Urinary bladder (tissue), 4 donors: ENCODE measurements at places on chromosomes 7 and 10.

DNA sequence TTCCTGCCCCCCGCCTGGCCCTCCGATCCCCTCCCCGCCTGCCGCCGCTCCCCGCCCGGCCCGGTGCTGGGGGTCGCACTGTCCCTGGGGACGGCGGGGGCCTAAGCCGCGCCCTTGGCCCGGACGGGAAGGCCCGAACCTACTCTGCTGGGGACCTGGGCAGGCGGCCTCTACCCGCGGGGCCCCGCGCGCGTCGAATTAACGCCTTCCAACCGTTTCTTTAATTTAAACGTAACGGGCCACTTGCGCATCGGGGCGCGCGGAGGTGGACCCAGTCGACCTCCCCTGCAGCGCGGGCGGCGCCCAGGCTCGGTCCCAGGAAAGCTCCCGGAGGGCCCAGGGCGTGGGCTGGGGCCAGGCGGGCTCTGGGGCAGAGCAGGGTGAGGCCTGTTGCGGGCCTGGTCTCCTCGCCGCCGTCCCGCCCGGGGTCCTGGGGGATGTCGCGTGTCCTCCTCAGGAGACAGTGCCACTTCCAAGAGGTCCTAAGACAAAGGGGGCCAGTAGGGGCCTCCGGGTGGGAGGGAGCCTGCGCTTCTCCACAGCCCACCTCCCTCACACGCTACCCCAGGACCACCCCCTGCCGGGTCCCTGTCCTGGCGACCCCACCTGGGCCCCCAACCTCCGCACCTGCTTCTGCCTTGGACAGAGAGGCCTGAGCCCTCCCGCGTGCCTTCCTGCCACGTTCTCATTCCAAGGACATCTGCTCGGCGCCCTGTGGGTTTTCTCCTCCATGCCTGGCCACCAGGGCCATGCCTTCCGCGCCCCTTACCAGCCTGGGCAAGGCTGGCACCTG is 658 bp upstream of the PTPRN2 start:
- DNase-seq: no peak

GRCh38 chr7:38316733-38317360 is 43.4 kb upstream of the TARP start:
- no peak for DNase-seq

DNA sequence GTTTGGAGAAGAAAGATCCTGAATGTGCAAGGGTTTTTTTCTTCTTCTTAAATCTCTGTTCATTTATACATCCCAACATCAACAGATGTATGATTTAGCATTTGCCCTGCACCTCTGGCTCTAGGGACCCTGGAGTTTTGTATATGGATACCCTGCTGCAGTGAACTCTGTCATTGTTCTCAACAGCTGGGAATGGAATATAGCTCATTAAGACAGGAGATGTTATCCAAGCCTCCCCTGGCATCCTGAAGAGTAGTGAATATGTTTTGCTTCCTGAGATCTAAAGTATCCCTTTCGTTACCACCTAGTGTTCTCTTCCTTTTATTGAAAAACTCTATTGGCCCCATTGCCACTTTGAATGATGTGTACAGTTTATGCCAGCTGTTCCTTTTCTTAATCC is 275.9 kb downstream of the EXOC4 start:
- no peak for DNase-seq

DNA sequence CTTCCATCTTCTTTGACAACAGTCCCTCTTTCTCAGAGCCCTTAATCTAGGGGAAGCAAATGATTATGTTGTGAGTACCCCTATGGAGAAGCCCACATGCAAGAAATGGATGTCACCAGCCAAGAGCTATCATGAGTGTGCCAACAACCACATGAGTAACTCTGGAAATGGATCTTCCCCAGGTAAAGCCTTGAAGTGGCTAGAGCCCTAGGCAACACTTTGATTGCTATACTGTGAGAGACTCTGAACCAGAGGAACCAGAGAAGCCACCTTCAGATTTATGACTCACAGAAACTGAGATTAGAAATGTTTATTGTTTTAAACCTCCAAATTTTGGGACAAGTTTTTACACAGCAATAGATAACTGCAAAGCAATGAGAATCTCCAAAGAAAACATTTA is 60.9 kb upstream of the COL1A2 start:
- DNase-seq: no peak

DNA sequence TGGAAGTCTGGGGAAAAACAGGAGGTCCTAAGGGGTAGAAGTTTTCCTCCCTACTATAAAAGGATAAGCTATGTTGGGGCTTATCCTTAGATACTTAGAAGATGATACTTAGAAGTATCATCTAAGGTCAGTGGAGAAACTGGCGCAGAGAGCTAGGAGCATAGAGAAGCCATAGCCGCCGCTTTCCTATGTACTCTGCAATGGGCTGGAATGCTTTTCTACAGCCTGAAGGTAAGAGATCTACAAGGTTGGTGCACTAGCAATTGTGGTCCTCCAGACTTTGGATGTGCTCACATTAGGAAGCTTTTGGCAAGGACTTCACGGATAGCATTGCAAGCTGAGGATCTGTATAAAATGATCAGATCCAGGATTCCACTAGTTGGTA is 12.4 kb upstream of the OPTN start:
- no peak for DNase-seq
